T-helper 22 cell (primary cell): ENCODE measurements at places on chromosomes 16 and 17.
A peak's percentile ranks its signal among the peaks of the same experiment; 100 is the strongest.

DNA sequence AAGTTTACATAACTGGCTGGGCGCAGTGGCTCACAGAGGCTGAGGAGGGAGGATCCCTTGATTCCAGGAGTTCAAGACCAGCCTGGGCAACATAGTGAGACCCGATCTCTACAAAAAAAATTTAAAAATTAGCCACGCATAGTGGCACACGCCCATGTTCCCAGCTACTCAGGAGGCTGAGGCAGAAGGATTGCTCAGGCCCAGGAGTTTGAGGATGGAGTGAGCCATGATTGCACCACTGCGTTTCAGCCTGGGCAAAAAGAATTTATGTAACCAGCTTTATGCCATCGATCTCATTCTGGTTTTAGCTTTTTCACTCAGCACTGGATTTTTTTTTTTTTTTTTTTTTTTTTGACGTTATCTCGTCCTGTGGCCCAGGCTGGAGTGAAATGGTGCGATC, 9.1 kb upstream of the CD300E start:
- DNase-seq: no peak

DNA sequence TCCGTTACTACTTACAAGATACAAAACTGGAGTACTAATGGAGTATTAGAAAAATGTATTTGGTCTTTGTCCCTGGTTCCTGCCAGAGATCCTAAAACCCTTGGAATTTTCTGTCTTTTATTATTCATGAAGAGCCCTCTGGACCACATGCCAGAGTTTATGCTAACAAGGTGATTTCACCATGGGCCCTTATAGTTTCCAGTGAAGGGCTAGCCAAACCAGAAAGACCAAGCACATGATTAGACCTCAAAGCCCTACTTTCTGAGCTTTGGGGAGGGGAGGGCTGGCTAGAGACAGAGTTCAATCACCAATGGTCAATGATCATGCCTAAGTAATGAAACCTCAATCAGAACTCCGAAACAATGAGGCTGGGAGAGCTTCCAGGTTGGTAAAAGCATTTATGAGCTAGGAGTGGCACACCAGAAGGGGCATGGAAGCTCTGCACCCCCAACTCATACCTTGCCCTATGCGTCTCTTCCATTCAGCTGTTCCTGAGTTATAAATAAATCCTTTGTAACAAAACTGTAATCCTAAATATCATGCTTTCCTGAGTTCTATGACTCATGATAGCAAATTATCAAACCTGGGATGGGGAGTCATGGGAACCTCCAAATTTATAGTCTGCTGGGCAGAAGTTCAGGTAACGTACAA, 10.4 kb downstream of the DCUN1D3 start:
- DNase-seq: no peak

GRCh38 chr17:49968405-49969133, 421 bp upstream of the DLX4 start:
- peak; percentile 40 for DNase-seq

DNA sequence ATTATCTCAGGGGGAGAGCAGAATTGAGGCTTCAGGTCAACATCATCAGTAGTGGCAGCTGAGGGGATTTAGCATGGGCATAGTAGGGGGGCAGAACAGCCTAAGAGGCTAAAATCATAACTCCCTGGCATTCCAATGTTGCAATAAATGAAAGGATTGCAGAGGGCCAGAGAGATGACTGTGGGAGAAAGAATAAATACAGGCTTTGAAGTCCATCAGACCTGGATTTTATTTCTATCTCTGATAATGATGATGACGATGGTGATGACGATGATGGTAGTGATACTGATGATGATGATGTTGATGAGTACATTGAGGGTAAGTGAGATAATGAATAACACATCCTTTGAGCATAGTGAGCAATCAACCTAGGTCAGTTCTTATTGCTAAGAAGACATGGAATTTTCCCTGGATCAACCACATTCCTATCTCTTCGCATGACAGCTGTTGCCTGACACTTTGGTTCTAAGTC, 107.4 kb upstream of the CDH11 start:
- no peak for DNase-seq

- no peak for DNase-seq
Observed at GRCh38 chr17:10276436-10276835, 78.0 kb upstream of the GAS7 start.

- DNase-seq: no peak
Observed at GRCh38 chr17:45976755-45977505, 22.1 kb upstream of the STH start.

DNA sequence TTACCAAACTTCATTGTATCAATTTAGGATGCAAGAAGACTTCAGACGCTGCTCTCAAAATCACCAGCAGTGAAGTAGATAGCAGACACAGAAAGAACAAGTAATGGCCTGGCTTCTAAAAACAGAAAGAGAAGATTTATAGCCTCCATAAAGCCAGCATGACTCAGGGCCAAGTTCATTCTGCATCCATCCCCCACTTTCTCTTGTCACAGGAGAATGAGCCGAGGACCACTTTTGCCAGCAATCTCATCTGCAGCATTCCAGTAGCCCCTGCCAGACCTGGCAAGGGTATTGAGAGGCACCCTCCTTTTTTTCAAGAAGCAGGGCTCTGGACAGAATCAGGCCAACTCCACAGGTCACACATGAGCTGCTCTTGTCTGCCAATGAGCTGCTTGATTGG, 355.4 kb upstream of the SOX9 start:
- DNase-seq: no peak

- no peak for DNase-seq
Observed at GRCh38 chr16:10616419-10616755, 36.0 kb upstream of the EMP2 start.

GRCh38 chr17:48195910-48196309, 88.3 kb downstream of the SNX11 start:
- DNase-seq: no peak

- no peak for DNase-seq
Observed at GRCh38 chr17:50263331-50264262, 10.7 kb upstream of the TMEM92 start.
